ENCODE measurements at places on chromosomes 5 and 9.
A peak's percentile ranks its signal among the peaks of the same experiment; 100 is the strongest.

DNA sequence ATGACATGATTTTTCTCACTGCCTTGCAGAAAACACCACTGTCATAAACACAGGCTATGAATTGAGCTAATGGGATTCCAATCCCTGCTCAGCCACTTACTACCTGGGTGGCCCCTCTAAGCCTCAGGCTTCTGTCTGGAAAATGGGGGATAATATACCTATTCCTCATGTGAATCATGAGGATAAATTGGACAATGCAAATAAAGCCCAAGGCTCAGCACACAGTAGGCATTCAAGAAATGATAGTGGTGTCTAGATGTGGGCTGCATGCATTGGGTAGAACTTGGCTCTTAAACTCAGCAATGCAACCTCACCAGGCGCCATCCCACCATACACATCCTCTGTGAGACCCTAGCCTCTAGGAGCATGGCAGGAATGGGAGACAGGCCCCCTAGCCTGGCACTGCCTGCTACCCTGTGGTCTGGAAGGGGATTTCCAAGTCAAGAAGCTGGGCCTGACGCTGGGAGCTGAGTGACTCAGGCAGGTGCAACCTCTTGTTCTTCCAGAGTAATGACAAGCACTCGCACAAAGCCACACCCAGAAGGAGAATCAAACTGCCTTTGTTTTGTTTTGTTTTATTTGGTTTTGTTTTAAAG is 2.3 kb upstream of the TNIP1 start:
- DNase-seq, result no peak

GRCh38 chr5:14164164-14165163 is 21.3 kb downstream of the TRIO start:
- DNase-seq, result no peak

DNA sequence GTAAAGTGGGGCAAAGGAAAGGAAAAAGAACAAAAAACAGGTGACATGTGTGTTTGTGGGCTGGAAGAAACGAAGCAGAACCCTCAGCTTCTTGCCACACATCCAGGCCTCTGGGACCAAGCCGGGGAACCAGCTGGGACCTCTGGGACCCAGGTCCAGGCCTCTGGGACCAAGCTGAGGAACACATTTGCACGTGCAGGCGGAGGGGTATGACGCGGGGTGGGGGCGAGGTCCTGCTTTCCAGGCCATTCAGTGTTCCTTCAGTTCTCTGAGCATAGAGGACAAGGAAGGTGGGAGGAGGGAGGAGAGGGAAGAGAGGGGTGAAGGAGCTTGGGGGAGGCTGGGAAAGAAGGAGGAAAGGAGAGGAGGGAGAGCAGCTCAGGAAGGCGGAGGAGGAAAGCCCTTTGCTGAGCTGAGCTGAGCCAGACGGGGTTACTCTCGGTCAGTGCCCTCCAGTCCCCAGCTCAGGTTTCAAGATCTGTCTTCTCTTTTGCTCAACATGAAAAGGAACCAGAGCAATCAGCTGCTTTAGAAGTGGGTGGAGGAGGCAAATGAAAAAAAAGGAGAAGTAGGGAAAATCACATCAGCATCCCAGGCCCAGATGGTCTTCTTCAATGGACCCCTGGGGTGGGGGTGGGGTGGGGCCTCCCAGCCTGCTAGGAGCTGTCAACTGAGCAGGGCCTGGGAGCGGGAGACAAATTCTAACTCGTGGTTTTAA is 59.1 kb downstream of the ABCA1 start:
- peak; percentile 61 for DNase-seq

DNA sequence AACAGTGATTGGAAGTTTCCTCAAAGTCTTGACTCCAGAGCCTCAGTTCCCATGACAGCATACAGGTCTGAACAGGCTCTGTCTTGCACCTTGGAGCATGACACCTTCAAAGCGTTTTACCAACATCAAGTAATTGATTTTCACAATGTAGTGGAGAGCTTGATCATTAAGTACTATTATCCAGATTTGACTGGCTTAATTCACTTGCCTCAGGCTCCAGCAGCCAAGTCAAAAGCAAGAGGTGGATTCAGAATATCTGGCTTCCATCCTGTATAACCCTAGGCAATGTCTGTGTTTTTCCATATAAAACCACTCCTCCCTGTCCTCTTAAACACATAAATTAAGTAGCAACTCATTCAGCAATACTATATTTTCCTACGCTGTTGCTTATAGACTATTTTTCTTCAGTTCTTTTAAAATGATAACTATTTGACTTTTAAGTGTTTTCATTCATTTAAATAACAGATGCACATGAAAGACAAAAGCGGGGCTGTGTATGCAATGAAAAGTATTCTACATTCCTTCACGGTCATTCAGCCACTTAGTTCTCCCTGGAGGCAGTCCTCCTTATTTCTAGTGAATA is 150.8 kb upstream of the RANBP3L start:
- no peak for DNase-seq

DNA sequence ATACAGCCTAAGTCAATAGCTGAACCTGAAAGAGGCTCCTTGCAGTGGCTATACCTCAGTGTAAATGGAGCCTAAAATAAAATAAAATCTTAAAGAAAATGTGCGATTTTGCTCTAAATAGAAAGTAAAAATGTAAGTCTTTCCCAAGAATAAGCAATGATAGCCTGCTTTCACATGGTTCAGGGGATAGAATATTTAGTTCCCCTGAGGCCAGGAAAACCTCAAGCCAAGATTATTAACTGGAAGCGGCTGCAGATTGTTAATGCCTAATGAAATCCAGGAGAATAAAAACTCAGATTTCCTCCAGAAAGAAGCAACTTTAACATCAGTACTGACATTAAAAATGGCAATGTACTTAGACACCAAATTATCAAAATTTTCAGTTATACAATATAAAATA is 463.7 kb downstream of the CYLC2 start:
- no peak for DNase-seq

DNA sequence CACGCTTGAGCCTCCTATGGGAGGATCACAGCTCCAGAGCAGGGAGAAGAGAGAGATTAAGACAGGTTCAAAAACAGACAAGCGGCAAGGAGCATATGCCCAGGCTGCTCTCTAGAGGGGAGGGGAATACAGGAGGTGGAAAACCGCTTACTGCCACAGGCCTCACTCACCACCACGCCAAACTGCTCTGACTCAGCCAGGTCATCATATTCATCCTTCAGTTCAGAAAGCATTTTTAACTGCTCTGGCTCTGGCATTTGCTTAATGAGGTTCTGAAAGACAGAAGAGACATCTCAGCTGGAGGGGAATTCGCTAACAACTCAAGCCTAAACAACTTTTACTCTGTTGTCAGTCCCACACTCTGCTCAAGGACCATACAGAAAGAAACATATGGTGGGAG is 40.1 kb downstream of the PCDHGC5 start:
- no peak for DNase-seq

All from NCI-H2107 (cell line).